ENCODE measurements at places on chromosomes 12 and 14. TPM values are rescaled to one million over a fixed set of nuclear protein-coding genes. Genes with fewer than 3 reads are reported as not detected.

GRCh38 chr12:13165617-13166041, 30.9 kb upstream of the EMP1 start:
- peak; percentile 56 for DNase-seq
- H3K36me3 ChIP-seq: no peaks in the 10 kb centered on the region
- H3K27me3 ChIP-seq: no peaks in the 10 kb centered on the region
- no peak overlapping the region for H3K27ac ChIP-seq

DNA sequence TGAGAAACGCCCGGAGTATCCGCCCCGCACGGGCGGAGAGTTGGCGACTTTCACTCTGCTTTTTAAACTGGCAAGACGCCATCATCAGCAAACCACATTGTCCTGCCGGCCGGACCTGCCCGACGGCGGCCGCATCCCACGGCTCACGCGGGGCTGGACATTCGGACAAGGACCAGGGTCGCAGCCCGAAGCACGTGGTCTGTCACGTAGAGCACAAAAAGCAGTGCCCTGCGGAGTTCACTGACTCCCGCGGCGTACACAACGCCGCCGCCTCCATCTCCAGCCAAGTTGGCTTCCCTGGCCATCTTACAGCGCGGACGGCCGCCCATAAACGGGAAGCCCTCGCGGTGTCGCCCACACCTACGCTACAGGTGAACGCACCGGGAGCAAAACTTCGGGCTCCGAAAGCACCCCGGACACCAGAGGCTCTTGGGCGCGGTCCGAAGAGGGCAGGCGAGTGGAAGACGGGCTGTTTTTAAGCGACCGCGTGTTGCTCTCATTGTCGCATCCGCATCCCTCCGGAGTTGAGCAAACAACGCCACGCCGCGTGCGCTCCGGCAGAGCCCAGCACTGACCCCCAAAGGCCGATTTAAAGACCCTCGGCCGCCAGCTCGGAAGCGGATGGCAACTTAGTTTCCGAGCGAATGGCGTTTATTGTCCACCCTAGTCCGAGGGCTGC, 966 bp downstream of the SINHCAF start:
- H3K36me3 ChIP-seq: no peaks in the 10 kb centered on the region
- DNase-seq: peak; percentile 42
- H3K27me3 ChIP-seq: no peaks in the 10 kb centered on the region
- peak overlapping the region; percentile 87 for H3K27ac ChIP-seq

GRCh38 chr12:121992059-121992879, 29.4 kb upstream of the BCL7A start:
- H3K27ac ChIP-seq: no peak overlapping the region
- no peaks in the 10 kb centered on the region for H3K27me3 ChIP-seq

- no peaks in the 10 kb centered on the region for H3K36me3 ChIP-seq
- H3K27ac ChIP-seq: no peak overlapping the region
- DNase-seq: no peak
- no peak overlapping the region for H3K4me3 ChIP-seq
Measured at GRCh38 chr12:2531371-2531770, 263.4 kb upstream of the FKBP4 start.

DNA sequence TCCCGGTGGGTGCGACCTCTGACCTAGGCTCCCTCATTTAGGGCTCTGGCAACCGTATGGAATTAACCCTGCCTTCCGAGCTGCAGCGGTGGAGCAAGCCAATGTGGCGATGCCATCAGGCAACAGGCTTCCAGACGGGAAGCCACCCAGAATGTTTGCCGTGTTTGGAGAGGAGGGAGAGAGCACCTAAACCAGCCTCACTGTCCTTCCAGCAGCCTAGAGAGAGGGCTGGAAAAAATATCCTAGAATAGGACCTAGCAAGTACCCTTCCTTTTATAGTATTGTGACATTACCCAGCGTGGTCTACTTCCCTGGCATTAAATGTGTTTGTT, 287 bp upstream of the SLC2A13 start:
- H3K4me1 ChIP-seq: peaks cover 30% of the 10 kb centered on the region
- no peak for DNase-seq
- H3K4me3 ChIP-seq: peak overlapping the region; percentile 40
- H3K27me3 ChIP-seq: no peaks in the 10 kb centered on the region
- H3K36me3 ChIP-seq: no peaks in the 10 kb centered on the region

DNA sequence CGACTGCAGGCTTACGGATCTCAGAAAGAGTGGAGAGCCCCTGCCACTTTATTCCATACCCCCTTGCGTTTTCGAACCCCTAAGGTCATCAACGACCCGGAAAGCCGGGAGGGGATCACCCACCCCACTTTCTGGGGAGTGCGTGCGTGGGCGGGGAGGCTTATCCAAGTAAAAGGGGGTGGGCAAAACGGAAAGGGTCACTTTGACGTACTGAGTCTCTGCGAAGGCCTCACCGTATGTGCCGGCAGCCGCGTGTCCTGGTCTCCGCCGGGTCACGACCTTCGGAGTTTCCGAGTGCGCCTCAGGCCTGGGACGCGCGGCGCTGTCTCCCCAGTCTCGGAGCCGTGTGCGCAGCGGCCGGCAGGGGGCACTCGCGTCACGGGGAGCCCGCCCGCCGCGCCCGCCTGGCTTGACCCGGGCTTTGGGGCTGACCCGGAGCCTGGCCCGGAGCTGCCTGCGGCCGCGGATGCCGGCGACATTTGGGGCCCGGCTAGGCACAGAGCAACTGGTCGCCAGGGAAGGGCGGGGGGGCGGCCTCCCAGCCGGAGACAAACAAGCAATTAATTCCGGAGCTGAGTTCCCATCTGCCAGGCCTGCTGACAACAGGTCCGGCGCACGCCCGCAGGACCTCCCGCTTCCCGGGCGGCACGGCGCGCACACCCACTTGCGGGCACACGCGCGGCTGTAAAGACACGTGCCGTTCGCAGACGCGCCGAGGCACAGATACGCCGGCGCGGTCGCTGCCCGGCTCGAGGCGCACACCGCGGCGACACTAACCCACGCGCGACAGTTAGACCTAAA, 890 bp upstream of the KIF26A start:
- peak; percentile 54 for DNase-seq
- peaks cover 13% of the 10 kb centered on the region for H3K27me3 ChIP-seq
- H3K36me3 ChIP-seq: no peaks in the 10 kb centered on the region

GRCh38 chr14:72818998-72819397, 74.9 kb downstream of the DPF3 start:
- no peaks in the 10 kb centered on the region for H3K4me1 ChIP-seq
- no peak overlapping the region for H3K27ac ChIP-seq
- H3K27me3 ChIP-seq: no peaks in the 10 kb centered on the region

The P2RX7 gene
- polyA plus RNA-seq: 8.6 TPM

Measured in CD4-positive, alpha-beta memory T cell (primary cell).